Anterior cingulate cortex (tissue), 58 donors: ENCODE measurements at places on chromosomes 5 and 9.
A peak's percentile ranks its signal among the peaks of the same experiment; 100 is the strongest.

DNA sequence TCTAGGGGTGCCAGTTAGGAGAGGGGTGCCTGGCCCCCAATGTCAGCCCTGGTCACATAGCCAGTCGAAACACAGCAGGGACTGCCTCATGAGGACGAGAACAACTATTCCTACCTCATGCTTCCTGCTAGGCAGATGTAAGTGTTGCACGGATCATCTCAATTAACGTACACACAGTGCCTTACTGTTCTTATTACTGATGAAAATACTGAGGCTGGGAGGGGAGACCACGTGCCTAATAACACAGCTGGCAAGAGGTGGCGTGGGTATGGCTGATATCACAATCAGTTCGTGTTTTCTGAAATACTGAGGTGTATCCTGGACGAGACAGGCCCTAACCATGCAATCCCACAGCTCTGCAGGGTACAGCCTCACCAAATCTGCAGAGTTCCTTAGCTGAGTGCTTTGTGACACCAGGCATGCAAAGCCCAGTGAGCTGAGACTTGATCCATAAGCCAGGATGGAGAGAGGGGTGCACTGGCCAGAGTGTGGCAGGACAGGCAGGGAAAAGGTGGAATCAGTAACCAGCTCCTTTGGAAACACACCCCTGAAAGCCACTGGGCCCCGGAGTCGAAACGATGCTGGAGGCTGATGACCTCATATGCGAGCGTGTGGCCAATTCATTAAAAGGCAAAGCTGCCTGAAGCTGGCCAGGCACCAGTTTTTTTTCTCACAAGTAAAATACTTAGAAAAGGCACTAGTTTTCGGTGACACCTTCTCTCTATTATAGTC, 63.9 kb downstream of the PRRT1B start:
- no peak for DNase-seq

DNA sequence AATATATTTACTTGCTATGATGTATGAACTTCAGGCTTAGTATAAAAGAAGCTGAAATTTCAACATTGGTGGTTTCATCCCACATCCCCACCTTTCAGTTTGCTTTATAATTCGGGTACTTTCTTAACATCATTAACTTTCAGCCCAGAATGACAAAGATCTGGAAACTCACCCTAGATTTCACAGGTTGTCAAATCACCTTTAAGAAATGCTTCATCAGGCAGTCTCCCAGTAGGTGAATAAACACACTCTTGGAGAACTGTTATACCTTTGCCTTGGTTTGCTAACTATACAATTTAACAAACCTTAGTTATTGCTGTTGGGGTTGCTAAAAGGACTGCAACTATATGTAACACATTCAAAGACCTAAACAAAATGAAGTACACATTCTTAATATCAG, 54.4 kb downstream of the MLANA start:
- no peak for DNase-seq

DNA sequence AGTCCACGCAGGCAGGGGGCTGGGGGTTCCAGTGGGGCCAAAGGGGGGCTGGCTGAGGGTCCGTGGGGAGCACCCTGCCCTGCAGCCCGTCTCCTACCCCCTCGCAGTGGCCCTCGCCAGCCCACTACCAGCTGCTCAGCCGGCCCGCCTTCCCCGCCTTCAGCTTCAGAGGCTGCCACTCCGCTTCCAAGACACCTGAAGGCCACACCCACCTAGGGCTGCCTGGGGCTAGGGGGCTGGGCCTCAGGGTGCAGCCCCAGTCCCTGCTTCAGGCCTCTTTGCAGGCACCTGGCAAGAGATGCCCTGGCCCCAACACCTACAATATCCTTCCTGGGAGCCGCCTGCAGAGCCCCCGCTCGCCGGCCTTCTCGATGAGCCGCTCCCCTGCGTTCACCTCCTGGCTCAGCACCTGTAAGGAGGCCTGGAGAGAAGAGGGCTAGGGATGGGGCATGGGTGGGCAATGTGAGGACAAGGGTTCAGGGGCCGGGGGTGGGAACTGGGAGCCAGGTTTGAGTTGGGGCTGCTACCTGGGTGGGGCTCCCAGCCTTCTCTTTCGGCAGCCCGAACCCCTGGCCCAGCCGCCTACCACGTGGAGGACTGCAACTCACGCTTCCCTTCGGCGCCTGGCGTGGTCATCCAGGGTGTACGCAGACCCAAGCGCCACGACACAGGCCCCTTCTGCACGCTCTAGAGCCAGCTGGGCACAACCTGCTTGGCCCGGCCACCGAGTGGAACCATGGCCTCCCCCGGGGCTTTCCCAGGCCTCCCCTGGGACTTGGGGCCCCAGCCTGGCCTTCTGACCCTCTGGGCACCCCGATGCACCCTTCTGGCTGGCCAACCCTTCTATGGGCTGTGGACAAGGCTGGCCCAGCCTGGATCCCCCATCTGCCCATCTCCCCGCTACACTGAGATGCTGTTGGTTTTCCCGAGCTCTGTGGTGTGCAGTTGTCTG, 1.7 kb downstream of the STPG3 start:
- DNase-seq: no peak

DNA sequence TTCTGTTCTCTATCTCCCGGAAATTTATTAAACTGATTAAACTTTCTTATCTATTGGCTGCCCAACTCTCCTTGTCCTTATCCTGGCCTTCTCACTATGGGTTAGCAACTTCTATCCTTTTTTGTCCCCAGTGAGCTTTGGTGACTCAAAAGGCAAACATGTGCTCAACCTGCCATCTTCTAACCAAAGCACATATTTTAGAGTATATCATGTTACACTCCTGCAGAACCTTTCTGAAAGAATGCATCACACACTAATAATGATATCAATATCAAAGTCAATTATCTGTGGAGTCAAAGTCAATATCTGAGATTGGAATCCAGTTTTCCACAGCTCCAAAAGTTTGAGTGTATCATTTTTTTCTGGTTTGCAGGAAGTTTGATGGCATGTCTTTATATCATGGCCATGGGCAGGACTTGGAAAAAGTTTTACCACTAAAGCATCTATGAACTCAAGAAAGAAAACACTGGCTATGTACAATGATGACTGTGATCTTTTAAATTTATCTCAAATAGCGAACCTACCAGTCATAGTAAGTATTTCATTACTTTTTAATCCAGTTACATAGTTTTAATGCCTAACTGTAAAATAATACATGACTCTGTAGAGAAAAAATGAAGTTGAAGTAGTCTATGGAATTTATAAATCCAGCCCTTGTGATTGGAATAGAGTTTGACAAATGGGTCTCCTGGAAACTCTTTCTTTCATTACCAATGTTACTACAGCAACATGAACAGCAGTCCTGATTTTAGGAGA, 166.8 kb downstream of the DROSHA start:
- DNase-seq: no peak

DNA sequence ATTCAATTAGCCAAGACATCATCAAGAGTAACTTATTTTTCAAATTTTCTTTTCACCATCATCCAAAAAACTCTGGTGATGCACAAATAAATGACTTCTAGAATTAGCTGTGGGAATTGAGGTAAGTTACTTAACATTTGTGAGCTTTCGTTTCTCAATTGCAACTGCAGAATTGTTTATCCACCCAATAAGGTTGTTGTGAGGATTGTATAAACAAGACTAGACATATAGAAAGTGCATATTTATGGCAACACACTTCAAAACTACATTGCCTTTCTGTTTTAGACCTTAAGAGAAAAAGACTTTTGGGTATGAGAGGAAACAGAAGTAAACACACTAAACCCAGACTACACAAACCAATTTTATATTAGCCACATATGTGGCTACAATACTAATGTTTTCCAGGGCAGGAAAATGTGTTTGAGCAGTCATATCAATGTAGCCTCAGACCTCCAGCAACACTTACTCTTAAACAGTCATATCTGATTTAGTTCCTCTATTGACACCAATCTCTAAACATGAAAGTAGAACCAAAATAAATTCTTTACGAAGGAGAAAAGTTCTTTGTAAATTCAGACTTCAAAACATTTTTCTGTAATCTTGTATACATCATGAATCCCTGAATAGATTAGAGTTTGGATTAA, 488.0 kb upstream of the CYLC2 start:
- DNase-seq: no peak

- no peak for DNase-seq
These were observed 166.6 kb downstream of the SLC28A3 start for GRCh38 chr9:84173961-84174360.

DNA sequence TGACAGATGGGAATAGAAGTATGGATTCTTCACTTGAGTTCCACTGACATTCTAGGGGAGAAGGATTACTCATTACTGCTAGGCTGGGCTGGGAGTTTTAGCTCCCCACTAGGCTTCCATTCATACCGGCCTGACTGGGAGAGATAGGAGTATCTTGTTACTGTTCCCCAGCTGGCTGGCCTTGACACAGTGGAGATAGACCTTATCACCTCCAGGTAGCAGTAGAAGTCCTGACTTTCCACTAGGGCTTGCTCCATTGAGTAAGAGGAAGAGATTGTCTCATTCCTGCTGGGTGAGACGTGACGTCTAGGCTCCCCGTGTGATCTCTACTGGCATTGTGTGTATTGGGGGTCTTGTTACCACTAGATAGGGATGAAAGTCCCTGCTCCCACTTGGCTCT, 156.4 kb downstream of the CACNA1B start:
- DNase-seq: no peak

GRCh38 chr5:9209846-9210492, 335.9 kb downstream of the SEMA5A start:
- no peak for DNase-seq

GRCh38 chr9:134487066-134487710, 154.4 kb upstream of the COL5A1 start:
- no peak for DNase-seq

DNA sequence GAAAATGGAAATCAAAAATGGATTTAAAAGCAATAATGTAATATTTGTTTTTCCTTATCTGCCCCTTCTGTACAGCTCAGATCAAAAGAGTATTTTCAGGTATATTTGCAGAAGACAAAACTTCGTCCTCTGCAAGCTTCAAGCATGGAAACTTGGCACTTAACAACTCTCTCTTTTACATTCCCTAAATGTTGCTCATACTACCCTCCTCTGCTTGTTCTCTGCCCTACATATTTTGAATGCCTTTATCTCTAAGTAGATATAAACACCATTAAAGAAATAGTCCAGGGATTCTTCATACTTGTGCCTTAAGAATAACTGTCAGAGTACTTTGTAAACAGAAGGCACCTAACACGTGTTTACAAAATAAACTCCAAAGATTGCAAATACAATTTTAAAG, 19.2 kb upstream of the SMC2 start:
- no peak for DNase-seq

GRCh38 chr5:151219789-151220188, 4.1 kb downstream of the CCDC69 start:
- no peak for DNase-seq

DNA sequence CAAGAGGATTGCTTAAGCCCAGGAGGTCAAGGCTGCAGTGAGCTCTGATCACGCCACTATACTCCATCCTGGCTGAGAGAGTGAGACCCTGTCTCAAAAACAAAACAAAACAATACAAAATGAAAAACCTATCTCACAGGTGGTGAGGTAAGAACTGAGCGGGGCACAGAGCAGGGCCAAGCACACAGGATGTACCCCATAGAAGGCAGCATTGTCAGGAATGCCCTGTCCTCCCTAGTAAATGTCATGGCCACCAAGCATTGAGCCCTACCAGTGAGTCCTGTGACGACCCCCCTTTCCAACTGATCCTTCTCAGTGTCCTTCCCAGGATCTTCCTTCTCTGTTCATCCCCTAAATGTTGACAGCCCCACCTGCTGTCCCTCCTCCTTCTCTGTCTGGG, 44.6 kb upstream of the ALDH1B1 start:
- DNase-seq: no peak

GRCh38 chr5:79256563-79256962, 20.6 kb downstream of the JMY start:
- no peak for DNase-seq

- DNase-seq: no peak
These were observed 281.8 kb downstream of the MTRR start for GRCh38 chr5:8150791-8151190.

DNA sequence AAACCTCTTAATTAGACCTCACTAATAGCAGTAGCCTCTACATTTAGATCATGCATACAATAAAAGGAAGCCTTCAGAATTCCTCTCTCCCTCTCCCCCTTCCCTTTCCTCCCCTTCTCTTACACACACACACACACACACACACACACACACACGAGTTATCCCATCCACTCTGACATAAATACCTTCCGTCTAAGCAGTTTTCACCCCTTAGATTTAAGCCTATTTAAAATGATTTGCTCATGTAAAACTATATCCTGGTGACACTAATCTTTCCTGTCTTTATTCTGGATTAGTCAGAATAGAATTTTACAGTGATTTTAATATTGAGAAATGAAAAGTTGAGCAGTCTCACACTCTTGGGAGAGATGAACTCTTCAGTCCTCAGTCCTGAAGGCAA, 35.0 kb downstream of the PRELID2 start:
- DNase-seq: no peak

- no peak for DNase-seq
These were observed 1365.5 kb upstream of the CDH9 start for GRCh38 chr5:28403846-28404245.

GRCh38 chr5:17080361-17080760, 137.1 kb upstream of the BASP1 start:
- no peak for DNase-seq

DNA sequence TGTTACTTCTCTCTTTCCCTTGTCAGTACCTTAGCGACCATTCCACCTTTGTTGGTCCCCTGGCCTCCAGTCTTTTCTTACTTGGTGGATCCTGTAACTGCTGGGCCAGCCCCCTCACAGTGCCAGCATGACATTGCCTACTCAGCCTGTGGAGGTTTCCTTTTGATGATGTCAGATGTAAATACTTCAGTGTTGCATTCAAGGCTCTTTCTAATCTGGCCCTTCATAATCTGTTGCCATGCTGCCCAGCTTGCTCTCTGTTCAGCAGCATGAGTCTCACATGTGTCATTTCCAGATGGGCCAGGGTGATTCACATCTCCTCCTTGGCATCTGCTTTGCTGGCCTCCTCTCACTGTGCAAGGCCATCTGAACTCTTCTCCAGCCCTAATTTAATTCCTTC, 57.1 kb downstream of the MAST4 start:
- no peak for DNase-seq

- DNase-seq: no peak
These were observed at the start of gene BARX1 for GRCh38 chr9:93955111-93955980. BARX1 (minus strand) TSS chr9:93955355; CDS start chr9:93955146, 209 bp downstream.

DNA sequence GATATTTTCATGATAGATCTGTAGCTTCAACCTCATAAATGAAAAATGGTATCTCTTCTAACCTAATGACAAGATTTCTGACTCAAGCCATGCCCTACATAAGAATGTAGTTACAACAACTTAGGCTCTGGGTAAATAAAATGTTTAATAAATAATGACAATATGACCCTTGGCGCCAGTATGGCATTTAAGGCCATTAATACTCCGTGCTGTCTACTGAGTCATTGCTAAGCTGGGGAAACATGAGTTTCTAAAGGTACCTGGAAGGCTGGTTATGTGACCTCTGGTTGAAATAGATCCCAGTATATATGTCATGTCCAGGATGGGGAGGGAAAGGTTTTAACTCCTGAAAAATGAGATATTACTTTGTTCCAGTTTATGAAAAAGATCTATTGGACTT, 58.0 kb upstream of the CEMIP2 start:
- DNase-seq: no peak

- DNase-seq: no peak
These were observed 1.6 kb upstream of the TXN start for GRCh38 chr9:110257956-110258355.

- peak; percentile 69 for DNase-seq
These were observed 278.4 kb downstream of the NSG2 start for GRCh38 chr5:174323878-174324281.
